ENCODE measurements at places on chromosomes 6 and 20. TPM values are rescaled to one million over a fixed set of nuclear protein-coding genes. Genes with fewer than 3 reads are reported as not detected.

DNA sequence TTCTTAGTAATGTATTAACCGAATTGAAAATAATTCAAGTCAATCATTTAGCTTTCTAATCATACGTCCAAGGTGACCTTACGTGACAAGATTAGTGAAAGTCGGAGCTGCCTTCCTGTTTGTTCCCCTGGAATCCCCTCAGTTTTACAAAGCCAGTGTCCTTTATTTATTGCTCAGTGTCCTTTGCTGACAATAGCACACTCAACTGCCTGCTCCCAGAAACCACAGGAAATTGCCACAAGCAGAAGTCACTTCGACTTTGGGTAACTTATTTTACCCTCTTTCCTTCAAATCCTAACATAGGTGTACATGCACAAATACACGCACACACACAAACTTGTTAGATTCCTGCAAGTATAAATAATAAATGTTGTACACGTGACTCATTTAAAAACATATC, 1167.7 kb upstream of the ADGRB3 start:
- DNase-seq = no peak

- DNase-seq = no peak
Measured at GRCh38 chr6:50070101-50070500, 20.4 kb upstream of the DEFB112 start.

DNA sequence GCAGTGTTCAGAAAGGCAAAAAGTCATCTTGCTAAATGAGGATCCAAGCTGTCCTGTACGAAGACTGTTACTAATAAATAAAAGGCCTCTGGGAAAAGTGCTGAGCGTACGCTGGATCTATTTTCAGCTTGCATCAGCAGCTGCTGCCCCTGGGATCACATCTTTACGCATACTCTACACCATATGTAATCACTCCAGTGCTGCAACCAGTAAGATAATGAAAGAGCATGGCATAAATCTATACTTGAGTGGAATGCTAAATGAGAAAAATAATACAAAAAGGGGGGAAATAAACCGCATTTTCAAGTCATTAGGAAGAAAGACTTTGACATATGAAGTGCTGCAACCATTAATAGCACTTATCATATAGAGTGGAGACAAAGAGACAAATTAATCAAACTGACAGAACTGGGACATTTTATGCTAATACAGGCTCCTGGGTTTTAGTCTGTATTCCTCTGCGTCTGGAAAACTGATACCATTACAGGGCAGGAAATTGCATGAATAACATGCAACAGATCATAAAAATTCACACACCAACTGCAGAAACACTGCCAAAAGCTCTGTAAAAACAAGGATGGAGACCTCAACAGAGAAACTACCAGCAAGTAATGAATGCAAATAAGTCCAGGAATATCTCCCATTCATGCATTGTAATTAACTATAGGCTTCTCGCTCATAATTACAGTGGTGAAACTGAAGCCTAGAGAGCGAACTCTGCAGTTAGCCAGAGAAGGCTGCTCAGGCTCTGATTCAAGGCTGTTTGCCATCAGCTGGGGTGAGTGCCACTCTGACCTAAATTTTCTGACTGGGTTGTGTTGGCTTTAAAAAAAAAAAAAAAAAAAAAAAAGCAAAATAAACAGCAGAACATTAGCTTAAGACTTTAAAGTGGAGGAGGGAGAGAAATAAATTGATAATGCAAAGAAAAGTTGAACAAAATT, 83.8 kb downstream of the GJA10 start:
- DNase-seq = peak; percentile 99

- peak; percentile 57 for DNase-seq
Measured at GRCh38 chr20:50409495-50409894, 100.7 kb upstream of the PTPN1 start.

GRCh38 chr20:49479785-49480184, 2.7 kb downstream of the KCNB1 start:
- no peak for DNase-seq

KCNK16 gene
- not detected for polyA plus RNA-seq

CLDN20 gene
- 0.05 TPM for polyA plus RNA-seq
